ENCODE measurements at places on chromosomes 6 and 20.

- no peak for DNase-seq
Observed at GRCh38 chr20:15603506-15603905, 969.7 kb downstream of the KIF16B start.

GRCh38 chr20:45253261-45253660, 1.1 kb downstream of the SLPI start:
- DNase-seq = no peak

DNA sequence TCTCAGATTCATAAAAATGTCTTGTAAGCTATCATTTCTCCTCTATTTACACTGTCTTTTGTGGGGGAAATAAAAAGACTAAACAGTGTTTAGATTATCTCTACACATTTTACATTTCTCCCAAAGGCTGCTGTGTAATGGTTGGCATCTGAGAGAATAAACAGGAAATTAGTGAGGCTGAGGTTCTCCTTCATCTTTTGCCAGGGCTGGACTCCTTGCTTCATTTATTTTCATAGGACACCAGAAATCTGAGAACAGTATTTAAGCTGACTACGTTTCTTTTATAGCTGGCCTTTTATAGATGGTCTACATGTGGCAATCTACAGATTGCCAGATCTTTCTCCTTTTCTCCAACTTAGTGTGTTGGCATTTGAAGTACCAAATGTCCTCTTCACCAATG, 41.5 kb downstream of the PLCB4 start:
- DNase-seq = no peak

DNA sequence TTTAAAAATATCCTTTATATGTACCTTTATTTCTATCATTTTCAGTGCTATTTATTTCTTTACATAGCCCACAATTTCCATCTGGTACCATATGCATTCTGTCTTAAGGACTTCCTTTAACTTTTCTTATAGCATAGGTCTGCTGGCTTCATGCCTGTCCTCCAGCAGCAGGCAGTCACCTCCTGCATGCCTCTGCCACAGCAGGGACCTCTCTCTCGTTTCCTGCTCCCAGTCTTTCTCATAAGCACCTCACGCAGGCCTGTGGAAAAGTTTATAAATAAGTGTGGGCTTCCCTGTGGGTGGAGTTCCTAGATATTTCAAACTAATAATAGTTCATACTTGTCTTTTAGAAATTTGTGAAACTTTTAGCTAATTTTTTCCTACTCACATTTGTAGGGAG, 133.9 kb downstream of the KCNQ5 start:
- no peak for DNase-seq

GRCh38 chr6:79028641-79029314, 49.3 kb downstream of the PHIP start:
- no peak for DNase-seq

- DNase-seq = no peak
Observed at GRCh38 chr20:17935761-17936160, 32.8 kb downstream of the SNX5 start.

- DNase-seq = no peak
Observed at GRCh38 chr6:21678990-21679389, 85.4 kb downstream of the SOX4 start.

- no peak for DNase-seq
Observed at GRCh38 chr6:37638414-37639341, 59.0 kb downstream of the MDGA1 start.

DNA sequence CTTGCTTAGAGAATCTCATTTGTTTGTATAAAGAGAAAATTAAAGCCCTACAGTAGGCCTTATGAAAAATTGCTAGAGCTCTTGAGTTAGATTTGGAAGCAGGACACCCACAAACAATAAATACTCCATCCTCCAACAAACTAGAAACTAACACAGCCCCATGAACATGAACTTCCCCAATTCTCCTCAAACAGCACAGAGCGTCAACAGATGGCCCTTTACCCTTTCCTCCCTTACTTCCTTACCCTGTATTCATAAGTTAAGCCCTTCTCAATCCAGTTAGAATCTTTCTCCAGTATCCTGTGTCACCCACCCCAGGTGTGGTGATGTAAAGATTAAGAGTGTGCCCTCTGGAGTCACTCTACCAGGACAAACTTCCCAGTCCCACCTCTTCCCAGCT, 113.7 kb downstream of the UNC5CL start:
- no peak for DNase-seq
